ENCODE measurements at places on chromosomes 16 and 17.

DNA sequence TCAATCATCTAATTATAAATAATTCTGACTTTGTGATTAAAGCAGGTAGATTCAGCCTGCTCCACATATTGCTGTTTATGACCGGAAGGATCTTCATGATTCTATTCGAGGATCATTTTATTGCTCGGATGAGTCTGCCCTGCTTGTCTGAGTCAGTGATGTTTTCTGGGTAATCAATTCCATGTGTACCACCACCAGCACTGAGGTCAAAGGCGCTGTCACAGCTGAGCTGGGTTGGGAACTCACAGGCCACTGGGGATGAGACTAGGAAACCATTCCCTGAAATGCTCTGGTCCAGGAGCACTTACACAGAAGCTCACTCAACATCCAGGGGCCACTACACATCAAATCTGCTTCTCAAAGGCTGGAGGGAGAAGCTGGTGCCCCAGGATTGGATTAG is 30.4 kb upstream of the ERN1 start:
- DNase-seq = no peak

DNA sequence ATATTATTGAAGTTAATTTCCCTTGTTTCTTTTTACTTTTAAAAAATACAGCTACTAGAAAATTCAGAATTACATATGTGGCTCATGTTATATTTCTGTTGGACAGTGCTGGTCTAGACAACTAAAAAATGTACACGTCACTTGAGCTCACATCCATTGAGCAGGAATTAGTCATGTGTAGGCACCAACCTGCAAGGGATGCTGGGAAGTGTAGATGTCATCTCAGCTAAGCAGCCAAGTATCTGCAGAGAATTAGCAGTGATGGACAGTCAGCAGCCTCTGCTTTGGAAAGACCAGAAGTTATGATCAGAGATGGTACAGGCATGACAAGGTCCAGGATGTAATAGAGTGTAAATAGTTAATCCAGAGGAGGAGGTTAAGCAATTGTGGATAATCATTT is 87.1 kb upstream of the HS3ST2 start:
- DNase-seq = no peak

- no peak for DNase-seq
Observed at GRCh38 chr17:36856222-36856621, 81.1 kb upstream of the LHX1 start.

DNA sequence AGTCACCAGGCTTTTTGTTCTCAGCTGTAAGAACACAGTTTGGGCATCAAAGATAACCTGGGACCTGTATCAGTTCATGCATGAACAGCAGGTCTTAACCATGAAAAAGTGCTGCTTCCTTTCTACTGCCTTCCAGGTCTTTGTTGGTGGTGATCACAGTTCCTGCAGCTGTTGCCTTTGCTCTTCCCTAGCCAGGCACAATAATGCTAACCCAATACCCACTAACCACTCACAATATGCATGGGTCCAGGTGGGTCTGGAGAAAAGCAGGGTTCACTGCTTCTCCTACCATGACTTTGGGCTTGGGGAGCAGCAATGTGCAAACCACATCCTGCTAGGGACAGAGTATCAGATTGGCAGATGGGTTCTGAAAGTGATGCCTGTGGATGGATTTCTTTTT is 396.9 kb downstream of the UTP18 start:
- no peak for DNase-seq

- no peak for DNase-seq
Observed at GRCh38 chr17:55806745-55807495, 56.1 kb downstream of the PCTP start.

DNA sequence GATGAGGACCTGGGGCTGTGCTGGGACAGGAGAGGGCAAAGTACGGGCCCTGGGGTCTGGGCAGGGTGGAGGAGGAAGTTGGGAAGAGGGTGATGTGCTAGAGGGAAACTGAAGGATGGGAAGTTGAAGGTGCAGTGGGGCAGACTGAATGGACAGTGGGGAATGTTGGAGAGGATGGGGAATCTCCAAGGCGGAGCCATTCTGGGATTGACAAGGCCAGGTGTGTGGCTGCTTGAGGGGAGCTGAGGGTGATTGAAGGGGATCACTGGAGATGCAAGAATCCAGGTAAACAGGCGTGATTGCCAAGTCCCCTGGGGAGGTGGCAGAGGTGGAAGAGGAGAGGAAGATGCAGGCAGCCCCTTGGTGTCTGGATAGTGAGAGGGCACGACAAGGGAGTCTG is 8.5 kb upstream of the HSD3B7 start:
- DNase-seq = no peak

- DNase-seq = peak; percentile 34
Observed at GRCh38 chr16:82639666-82640336, 13.0 kb downstream of the CDH13 start.

- no peak for DNase-seq
Observed at GRCh38 chr16:4612977-4613635, 1.6 kb downstream of the UBALD1 start.

- no peak for DNase-seq
Observed at GRCh38 chr17:74768069-74768762, 7.9 kb downstream of the NAT9 start.

GRCh38 chr17:51709694-51710633 is 448.6 kb downstream of the CA10 start:
- no peak for DNase-seq

GRCh38 chr16:14510939-14511799 is 118.9 kb downstream of the PARN start:
- no peak for DNase-seq

GRCh38 chr17:49234509-49235080 is 4.0 kb upstream of the PHOSPHO1 start:
- no peak for DNase-seq

GRCh38 chr16:82083710-82084353 is 48.8 kb downstream of the HSD17B2 start:
- DNase-seq = no peak

GRCh38 chr16:29198231-29198630 is 208.3 kb downstream of the NPIPB11 start:
- DNase-seq = no peak

DNA sequence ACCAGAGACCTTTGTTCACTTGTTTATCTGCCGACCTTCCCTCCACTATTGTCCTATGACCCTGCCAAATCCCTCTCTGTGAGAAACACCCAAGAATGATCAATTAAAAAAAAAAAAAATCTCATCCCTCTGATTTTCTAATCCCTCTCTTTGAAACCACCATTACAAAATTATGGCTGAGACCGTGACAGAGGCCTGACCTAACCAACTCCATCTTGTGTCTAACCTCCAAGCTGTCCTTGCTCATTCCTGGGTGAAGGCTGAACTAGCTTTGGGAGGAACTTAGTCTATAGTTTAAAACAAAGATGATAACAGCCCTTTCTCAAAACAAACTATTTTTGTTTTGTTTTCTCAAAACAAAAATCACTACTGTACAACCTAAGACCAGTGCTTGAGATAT is 474.5 kb downstream of the TMEM114 start:
- DNase-seq = no peak

GRCh38 chr17:37109731-37110710 is 161.3 kb downstream of the AATF start:
- DNase-seq = no peak

DNA sequence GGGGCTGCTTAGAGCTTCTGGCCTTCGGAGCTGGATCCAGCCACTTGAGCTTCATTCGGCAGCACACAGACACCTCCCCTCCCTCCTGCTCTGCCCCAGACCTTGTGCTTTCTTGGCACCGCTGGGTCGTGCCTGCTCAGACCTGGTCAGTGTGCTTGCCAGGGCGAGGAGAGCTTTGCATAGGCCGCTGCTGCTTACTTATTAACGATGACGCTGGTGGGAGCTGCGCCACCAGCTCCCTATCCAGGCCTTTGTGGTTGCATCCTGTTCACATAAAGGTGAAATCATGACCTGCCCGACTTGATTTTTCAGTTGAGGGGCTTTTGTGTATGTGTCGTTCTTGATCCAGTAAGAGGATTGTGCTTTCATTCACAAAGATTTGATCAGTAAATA is 101.1 kb downstream of the MSI2 start:
- DNase-seq = no peak

DNA sequence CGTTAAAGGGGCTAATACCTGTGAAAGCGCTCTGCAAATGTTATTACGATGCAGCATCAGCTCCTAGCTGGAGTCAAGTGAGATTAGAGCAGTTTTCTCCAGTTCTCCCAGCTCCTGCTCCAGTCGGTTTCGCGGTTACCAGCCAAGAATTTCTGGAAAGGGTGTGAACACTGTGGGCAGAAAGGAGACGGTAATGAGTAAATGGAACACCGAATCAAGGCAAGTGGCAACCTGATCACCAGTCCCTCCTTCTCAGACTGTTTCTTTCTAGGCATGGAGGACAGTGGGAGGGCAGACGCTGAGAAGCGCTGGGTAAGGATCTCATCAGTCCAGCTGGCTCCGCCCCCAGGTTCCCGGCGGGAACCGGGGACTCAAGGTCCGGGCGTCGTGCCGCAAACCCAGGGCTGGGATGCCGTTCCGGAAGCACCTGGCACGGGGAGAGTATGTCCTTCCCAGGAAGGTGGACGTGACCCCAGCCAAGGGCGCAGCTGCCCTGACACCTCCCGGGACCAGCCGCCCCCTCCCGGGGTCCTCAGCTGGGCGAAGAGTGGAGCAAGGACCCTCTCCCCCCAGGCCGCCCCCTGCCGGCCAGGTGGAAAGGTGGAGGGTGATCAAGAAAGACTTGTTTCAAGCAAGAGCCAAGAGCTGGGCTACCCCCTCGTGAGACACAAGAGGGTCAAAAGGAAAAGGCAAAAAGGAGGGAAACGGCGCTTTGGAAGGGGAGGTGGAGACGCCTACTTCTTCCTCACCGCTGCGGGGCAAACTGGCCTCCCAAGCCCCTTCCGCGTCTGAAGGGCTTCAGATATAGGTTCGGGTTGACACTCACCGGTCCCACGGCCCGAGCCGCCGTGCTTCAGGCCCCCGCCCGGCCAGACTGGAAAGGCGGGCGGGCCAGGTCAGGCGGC is 481 bp downstream of the MYO19 start:
- peak; percentile 26 for DNase-seq

DNA sequence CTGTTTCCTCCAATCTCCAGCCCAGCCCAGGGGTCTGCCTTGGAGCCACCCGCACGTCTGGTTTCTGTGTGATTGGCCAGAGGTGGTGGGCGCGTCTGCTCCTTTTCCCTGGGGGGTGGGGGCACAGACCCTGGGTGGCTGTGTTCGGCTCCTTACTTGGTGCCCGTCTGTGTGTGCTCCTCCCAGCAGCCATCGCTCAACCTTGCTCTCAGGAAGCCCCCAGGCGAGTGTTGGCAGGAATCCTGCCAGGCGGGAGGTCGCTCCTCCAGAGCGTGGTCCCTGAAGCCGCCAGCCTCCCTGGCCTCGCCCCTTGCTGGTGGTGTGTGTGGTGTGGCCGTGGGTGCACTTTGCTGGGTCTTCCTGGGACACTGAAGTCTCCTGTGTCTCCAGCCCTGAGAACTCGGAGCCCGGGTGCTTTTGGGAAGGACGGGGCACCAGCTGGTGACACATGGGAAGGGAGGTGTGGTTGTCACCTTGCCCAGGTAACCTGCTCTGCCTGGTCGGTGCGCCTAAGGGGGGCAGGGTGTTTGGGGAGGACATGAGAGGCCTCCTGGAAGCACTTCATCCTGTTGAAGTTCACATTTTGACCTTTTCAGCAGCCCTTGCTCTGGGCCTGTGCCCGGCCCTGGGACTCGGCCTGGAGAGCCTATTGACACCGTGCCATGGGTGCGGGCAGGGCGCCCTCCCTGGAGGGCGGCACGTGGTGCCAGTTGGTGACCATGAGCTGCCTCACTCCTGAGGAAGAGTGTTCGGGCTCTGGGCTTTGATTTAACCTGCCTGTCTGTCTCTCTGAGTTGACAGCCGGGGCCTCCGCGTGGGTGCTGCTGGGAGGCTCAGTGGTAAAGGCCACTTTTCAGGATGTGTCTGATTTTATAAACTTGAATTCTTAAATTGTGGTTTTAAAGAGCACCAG is 49.0 kb upstream of the ZNF750 start:
- no peak for DNase-seq

DNA sequence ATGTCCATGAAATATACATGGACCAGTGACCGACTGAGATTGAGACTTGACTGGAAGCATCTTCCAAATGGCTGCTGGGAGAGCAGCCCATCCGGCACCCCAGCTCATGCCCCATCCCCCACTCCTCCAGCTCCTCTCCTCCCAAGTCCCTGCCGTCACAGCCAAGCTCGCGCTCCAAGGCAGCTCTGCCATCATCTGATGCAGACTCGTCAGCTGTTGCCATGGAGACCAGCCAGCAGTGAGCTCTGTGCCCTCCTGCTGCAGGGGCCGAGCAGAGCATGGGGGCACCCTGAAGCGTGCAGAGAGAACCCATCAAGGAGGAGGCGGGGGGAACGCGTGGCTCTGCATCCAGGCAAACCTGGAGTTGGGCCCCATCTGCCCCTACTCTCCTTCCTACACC is 74.5 kb upstream of the TNRC6C start:
- no peak for DNase-seq

GRCh38 chr17:29948448-29949215 is 7.2 kb downstream of the EFCAB5 start:
- no peak for DNase-seq

DNA sequence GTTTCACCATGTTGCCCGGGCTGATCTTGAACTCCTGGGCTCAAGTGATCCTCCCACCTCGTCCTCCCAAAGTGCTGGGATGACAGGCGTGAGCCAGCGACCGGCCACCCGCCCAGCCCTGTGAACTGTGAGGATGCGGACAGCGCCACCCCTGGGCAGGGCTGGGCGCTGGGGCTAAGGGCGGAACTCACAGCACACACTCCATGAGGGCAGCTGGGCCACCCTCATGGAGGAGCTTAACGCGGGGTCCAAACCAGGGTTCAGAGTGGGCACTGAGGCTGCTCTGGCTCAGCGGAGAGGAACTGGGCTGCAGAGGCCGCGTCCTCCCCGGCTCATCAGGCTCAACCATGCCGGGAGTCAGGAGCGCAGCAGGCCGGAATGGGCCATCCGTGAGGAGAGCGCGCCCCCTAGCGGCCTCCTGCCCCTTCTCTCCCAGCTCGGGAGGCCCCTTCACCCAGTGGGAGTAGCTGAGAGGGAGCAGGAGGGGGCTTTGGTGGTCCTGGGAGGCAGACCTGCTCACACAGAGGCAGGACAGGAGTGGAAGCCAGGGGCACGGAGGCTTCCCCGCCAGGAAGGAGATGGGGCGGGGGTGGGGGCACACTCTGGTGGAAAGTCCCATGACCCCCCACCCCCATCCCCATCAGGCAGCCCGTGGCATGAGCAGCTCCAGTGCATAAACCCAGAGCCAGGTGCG is 13.8 kb downstream of the CORO7 start:
- DNase-seq = peak; percentile 95

DNA sequence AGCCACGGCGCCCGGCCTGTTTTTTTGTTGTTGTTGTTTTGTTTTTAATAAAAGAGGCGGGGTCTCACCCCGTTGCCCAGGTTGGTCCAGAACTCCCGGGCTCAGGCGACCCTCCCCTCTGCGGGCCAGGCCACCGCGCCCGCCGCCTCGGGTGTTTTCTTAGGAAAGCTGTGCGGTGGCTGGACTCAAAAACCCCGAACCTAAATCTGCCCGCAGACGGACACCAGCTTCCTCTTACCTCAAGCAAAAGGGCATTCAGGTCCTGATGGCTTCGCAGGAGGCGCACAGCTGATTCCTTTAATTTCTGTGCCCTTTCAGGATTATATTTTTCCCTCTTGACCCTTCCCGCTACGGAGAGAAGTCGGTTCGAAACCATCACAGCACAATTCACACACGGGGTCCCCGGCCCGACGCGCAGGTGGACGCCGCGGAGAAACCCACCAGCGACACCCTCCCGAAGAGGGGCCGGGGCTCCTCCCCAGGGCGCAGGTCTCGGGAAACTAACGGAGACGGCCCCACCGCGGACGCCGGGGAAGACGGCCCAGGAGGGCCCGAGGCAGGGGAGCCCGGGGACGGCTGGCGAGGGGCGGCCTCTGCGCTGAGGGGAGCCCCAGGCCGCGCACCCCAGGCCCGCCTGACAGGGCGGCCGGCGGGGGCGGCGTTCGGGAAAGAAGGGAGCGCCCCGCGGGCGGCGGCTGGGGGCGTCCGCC is 653 bp downstream of the FANCA start:
- no peak for DNase-seq
